Activated CD4-positive, alpha-beta T cell treated with anti-CD3 and anti-CD28 coated beads, Interleukin-2, amount 50 U/mL, for 48 hours (primary cell): ENCODE measurements at places on chromosomes 5 and 9.

DNA sequence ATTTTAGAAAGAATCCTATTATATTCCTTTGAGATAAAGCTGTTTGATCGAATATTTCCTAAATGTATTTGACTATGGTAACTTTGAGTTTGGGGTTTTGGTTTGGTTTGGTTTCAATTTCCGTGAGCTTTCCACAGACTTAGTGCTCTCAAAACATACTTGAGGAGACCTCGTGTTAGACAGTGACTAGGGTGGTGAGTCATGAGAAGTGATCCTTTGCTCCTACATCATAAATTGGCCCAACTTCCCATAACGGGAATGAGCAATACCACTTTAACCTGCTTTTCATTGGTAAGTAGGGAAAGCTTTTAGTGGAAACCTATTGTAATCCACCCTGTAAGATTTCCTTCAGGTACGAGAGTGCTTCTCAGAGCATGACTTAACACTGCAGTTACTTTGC is 3.8 kb upstream of the RASEF start:
- DNase-seq: no peak

DNA sequence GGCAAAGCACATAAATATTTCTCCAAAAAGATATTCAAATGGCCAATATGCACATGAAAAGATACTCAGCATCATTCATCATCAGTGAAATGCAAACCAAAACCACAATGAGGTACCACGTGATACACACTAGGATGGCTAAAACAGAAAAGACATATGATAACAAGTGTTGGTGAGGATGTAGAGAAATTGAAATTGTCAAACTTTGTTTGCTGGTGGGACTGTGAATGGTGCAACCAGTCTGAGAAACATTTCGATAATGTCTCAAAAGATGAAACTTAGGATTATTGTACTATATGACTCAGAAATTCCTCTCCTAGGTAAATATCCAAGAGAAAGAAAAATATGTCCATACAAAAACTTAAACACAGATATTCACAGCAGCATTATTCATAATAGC is 8.6 kb upstream of the LHFPL2 start:
- no peak for DNase-seq

DNA sequence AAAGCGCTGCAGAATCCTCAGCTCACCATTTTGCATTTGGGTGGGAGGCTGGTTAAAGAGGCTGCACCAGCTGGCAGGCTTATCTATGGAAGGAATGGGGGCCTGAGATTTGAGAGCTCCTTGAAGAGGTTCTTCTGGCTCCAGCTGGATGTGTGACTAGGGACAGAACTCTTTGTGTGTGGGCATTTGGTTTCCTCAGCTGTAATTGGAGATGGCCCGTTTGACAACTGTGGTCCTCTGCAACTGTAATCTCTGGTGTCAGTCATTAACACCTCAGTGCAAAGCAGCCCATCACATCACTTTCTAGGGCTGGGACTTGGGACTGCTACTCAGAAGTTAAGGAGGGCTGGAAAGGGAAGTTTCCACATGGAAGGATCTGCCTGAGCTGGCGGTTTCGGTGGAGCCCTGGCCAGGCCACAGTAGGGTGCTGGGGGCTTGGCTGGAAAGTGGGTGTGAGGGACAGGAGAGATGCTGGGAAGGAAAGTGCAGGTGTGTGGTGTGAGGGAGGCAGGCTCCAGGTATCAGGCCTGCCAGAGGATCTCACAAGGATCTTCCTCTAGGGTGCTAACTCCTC is 193.8 kb downstream of the GADD45G start:
- no peak for DNase-seq

DNA sequence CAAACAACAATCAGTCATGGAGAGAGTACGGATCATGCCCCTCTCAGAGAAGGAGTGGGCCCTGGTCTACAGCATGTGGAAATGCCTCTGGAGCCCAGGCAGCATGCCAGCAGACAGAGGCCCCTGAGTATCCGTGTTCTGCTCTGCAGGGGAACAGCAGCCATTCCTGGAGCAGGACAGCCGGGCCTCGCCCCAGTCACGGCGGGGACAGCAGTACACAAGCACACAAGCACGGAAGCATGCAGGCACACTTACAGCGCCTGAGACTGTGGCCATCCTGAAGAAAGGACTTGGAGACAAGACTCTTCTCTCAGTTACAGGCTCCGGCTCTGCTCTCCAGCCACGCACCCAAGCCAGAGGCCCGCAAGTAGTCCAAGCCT is 102.6 kb upstream of the ALDH1B1 start:
- no peak for DNase-seq

GRCh38 chr9:70495514-70495913 is 81.1 kb upstream of the KLF9 start:
- DNase-seq: no peak

- no peak for DNase-seq
These were observed 64.6 kb upstream of the ZFR start for GRCh38 chr5:32508806-32509805.

- DNase-seq: no peak
These were observed 31.6 kb downstream of the NSUN2 start for GRCh38 chr5:6601271-6601670.

GRCh38 chr9:108880738-108881316 is 18.8 kb downstream of the ACTL7A start:
- no peak for DNase-seq

DNA sequence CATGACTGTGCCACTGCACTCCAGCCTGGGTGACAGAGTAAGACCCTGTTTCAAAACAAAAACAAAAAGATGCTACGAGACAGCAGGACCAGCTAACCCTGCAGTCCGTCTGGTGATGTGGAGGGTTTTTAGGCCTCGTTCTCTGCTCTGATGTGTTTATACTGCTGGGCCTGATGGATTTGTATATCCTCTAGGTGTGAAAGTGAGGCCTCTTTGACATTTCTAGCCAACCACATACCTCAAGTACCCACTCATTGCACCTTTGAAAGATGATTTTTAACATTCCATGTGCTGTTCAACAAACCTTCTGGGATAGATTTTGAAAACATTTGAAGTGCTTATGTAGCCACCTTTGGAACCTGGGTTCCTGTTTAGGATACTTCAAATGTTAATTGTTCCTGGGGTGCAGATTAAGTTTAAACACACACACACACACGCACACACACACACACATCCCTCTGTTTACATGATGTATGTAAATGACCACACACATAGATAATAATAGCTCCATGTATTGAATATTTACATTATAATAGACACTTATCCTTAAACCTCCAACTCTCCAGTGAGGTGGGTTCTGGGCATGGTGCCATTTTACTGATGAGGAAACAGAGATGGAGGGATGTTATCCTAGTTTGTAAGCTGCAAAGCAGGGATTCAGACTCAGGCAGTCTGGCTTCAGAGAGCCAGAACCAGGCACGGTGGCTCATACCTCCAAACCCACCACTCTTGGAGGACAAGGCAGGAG is 48.8 kb upstream of the GOLPH3 start:
- DNase-seq: no peak

DNA sequence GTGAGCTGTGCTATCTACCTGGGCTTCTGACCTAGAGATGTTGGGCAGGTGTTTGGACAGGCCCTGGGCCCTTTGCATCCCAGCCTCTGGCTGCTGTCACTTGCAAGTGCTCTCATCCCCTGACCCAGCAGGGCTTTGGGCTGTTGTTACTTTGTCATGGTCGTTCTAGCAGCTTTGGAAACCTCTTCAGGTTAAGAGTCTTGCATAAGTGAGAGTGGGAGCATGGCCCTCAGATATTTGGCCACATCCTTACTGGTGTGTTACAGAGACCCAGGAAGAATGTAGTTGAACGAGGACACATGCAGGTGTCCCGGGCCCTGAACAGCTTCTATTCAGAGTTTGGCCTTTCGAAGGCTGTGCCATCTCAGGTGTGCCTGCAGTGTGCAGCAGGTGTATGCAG is 4.5 kb downstream of the TENT4A start:
- DNase-seq: no peak

GRCh38 chr9:125407974-125408900 is 146.6 kb downstream of the GAPVD1 start:
- DNase-seq: peak; percentile 87

DNA sequence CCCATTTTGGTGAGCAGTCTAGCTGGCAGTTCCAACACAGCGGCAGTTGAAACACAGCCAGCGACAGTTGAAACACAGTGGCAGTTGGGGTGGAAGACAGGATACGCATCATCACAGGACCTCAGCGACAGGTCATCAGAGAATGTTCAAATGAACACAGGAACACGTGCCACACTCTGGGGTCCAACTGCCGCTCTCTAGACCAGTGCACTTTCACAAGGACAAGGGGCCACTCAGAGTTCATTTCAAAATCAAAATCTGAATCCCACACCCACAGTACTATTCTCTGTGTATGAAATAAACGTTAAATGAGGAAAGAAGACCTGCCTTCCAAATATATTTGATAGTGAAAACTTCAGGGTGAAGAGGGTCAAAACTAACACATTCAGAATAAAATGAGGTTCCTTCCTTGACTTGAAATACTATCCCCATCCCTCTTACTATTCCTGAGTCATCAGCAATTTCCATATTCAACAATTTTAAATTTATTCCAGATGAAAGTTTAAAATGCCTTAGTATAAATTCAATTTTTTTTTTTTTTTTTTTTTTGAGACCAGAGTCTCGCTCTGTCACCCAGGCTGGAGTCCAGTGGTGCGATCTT is 53.0 kb upstream of the SIMC1 start:
- no peak for DNase-seq

- DNase-seq: no peak
These were observed 2.9 kb downstream of the NTNG2 start for GRCh38 chr9:132164604-132165362.

DNA sequence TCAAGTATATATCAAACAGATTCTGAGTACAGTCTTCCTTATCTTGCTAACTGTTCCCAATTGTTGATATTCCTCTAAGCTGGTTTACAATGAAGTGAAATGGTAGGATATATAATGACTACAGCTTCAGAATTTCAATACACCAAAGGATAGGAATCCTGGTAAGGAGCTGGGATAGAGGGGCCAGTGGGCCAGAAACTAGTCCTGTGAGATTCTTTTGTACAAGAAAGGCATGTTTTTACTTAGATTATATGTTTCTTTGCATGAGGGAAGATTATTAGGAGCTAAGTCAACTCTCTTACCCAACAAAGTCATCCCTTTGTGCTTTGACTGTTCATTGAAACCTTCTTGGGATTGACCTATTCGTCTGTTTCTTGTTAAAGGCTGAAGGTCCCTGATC is 435.7 kb downstream of the PLK2 start:
- DNase-seq: no peak

DNA sequence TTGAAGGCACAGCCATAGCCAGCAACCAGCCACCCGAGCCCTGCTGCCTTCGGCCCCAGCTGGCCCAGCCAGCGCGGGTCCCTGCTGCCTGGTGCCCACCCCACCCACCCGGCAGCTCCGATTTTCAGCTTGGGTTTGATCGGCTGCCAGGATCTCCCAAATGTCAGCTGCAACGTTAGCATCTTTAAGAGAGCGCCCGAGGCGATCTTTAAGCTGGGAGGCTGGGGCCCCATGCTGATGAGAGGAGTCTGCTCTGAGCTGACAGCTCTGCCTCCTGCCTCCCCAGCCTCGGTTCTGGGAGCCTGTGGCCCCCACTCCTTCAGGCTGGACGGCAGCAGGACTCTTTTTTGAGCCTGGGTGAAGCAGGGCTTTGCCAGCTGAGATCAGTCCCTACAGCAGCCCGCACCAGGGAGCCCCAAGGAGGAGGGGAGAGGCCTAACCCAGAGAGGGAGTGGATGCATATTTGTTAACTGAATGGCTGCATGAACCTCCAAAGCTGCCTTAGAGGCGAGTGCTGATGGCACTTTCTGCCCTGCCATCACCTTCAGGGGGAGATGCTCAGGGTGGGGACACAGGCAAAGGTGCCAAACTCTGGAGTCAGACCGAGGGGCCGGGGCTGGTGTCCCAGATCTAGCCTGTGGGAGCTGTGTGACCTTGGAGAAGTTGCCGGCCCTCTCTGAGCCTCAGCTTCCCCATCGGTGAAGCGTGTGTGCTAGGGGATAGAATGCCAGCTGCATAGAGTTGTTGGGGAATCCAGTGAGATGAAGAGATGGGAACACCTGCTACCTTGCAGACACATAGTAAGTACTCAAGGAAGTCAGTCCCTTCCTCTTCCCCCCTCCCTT is 165.5 kb downstream of the C9orf50 start:
- no peak for DNase-seq

DNA sequence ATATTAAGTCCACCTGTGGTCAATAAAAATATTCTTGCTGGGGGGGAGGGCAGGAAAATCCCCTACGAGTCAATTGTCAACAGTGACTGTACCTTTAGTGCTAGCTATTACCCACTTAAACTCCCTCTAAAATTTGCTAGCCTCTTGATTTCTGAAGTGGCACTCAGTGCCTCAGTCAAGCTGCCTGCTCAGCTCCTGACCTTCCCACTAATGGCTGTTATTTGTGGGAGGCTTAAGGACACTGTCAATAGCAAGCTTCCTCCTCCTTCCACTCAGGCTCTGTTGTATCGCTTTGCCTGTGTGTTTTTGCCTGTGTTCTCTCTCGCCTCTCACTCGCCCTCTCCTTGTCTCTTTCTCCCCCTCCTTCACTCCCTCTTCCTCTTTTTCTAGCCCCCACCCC is 140.8 kb downstream of the BNC2 start:
- no peak for DNase-seq

GRCh38 chr9:107397076-107398044 is 92.2 kb downstream of the KLF4 start:
- DNase-seq: no peak

GRCh38 chr5:158354958-158355357 is 496.0 kb upstream of the CLINT1 start:
- no peak for DNase-seq

DNA sequence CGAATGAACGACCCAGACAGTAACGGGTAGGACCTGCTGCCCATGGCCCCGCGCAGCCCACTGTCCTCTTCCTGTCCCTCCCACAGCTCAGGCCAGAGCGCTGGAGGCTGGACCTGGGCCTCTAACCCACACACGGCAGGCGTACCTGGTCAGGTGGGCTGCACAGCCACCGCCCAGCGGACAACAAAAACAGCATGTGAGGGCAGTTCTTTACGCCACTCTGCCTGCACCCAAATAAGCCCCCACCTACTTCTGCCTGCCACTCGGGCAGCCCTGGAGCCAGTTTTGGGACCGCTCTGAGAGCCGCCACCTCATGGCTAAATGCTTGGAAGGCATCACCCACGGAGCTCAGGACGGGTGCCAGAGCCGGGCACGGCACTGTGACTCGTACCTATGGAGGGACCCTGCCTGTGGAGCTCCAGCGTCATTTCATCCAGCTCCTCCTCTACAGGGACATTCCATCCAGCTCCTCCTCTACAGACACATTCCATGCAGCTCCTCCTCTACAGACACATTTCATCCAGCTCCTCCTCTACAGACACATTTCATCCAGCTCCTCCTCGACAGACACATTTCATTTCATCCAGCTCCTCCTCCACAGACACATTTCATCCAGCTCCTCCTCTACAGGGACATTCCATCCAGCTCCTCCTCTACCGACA is 18.9 kb downstream of the CLPTM1L start:
- DNase-seq: no peak

DNA sequence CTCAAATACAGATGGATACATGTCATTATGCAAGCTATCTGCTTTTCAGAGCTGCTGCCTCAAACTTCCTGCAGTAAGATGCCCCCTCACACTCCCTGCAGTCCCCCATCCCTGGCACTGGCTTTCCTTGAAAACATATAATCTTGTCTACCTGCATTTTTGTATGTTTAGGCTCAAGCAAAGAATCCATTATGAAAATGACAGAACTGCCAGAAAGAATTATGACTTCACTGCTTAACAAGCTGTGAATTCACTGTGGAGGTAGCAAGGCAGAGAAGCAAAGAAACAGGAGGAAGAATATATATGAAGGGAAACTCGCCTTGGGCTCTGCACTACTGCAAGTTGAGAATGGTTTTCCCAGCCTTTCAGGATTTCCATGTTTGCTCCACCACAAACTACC is 39.4 kb upstream of the PPP2R2B start:
- no peak for DNase-seq
